ENCODE measurements at places on chromosomes 4 and X. TPM values are rescaled to one million over a fixed set of nuclear protein-coding genes. Genes with fewer than 3 reads are reported as not detected.

DNA sequence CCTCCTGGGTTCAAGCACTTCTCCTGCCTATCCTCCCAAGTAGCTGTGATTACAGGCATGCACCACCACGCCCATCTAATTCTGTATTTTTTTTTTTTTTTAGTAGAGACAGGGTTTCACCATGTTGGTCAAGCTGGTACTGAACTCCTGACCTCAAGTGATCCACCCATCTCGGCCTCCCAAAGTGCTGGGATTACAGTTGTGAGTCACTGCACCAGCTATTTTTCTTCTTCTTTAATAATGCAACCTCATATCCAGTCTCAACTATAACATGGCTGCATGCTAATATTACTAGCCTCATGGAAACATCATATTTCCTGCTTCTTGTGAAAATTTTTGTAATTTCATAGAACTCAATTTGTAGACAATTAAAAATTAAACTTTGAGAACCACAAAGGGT, 706.5 kb downstream of the KCTD8 start:
- no peak for DNase-seq

ETDB gene
- not detected for total RNA-seq

DNA sequence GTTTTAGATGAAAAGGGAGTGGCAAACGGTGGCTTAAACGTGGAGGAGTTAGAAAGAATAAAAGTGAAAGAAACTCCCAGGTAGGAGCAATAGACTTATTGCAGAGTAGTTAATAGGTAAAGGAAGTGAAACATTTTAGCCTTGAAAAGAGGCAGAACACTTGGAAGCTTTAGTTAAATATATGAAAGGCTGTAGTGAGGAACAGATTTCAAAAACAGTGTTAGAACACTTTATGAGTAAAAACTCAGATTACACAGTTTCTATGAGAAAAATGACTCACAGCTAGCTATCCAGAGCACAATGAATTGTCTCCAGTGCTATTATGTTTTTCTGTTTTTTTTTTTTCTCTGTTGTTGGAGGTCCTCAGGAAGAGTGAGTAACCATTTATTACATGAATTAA, 45.8 kb downstream of the TACR3 start:
- no peak for DNase-seq

DNA sequence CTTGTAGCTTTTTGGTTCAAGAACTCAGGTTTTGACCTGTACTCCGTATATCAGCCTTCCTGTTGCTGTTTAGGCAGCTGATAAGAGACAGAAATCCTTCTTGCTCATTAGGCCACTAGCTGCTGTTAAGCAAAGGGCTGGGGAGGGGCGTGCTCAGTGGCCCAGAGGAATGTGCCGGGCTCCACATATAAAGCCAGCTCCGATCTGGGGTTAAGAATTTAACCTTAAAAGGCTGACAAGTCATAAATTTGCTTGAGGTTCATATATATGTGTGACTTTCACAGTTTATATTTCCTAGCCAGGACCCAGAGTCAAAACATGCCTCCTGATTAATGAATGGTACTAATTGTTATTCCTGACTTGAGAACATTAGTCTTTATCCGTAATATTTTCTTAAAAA, 15.3 kb downstream of the GPC3 start:
- DNase-seq = no peak

GRCh38 chr4:42789041-42789567, 103.4 kb upstream of the GRXCR1 start:
- DNase-seq = no peak

- DNase-seq = no peak
Observed at GRCh38 chrX:24292353-24292752, 21.5 kb downstream of the SUPT20HL2 start.

DNA sequence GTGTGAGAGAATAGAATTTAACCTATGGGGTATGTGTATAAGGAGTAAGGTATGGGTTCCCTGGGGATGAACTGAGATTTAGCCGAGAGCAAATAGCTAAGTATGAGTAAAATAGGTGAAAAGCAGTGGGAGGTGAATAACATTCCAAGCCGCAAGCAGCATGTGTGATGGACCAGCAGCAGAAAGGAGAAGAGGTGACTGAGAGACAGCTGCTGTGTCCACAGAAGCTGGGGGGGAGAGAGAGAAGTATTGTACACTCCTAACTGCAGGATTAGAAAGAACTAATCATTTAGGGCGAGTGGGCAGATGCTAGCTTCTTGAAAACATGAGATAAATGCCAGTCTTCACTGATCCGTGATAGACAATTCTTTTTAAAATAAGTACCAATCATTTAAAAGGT, 296.0 kb downstream of the KLHL4 start:
- DNase-seq = no peak
